Gastrocnemius medialis (tissue), 4 donors: ENCODE measurements at places on chromosomes 4 and X. TPM values are rescaled to one million over a fixed set of nuclear protein-coding genes. Genes with fewer than 3 reads are reported as not detected.

HPGDS gene
- not detected for total RNA-seq

GRCh38 chrX:41480508-41481260, 33.5 kb downstream of the NYX start:
- no peak for DNase-seq

- no peak for DNase-seq
Observed at GRCh38 chr4:66885501-66886165, 659.7 kb downstream of the CENPC start.

CT45A2 gene
- total RNA-seq: not detected

- no peak for DNase-seq
Observed at GRCh38 chr4:11702886-11703557, 274.3 kb upstream of the HS3ST1 start.

DNA sequence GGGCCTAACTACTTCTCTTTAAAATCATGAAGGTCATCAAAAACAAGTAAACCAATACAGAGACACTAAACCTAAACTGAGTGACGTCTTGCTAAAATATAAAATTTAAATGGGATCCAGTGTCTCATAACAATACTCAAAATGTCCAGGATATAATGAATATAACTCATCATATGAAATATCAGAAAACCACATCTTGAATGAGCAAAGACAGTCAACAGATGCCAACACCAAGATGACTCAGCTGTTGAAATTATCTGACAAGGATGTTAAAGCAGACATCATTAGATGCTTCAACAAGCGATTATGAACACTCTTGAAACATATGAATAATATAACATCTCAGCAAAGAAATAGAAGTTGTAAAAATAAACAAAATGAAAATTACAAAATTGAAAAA, 8.3 kb downstream of the NAP1L2 start:
- DNase-seq: no peak

DGAT2L6 gene
- not detected for total RNA-seq

GRCh38 chr4:126446917-126447316, 1132.2 kb downstream of the FAT4 start:
- no peak for DNase-seq
